ENCODE measurements at places on chromosomes 4 and X.

- no peak for DNase-seq
Observed at GRCh38 chr4:113607998-113608397, 153.5 kb downstream of the CAMK2D start.

DNA sequence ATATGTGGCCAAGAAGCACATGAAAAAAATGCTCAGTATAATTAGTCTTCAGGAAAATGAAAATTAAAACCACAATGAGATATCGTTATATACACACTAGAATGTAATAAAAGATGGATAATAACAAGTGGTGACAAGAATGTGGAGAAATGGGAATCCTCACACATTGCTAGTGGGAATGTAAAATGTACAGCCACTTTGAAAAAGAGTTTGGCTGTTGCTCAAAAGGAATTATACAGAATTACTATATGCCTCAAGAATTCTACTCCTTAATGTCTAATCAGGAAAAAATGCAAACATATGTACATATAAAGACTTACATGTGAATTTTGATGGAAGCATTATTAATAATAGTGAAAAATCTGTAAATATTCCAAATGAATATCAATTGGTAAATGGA is 102.2 kb downstream of the SPCS3 start:
- no peak for DNase-seq

DNA sequence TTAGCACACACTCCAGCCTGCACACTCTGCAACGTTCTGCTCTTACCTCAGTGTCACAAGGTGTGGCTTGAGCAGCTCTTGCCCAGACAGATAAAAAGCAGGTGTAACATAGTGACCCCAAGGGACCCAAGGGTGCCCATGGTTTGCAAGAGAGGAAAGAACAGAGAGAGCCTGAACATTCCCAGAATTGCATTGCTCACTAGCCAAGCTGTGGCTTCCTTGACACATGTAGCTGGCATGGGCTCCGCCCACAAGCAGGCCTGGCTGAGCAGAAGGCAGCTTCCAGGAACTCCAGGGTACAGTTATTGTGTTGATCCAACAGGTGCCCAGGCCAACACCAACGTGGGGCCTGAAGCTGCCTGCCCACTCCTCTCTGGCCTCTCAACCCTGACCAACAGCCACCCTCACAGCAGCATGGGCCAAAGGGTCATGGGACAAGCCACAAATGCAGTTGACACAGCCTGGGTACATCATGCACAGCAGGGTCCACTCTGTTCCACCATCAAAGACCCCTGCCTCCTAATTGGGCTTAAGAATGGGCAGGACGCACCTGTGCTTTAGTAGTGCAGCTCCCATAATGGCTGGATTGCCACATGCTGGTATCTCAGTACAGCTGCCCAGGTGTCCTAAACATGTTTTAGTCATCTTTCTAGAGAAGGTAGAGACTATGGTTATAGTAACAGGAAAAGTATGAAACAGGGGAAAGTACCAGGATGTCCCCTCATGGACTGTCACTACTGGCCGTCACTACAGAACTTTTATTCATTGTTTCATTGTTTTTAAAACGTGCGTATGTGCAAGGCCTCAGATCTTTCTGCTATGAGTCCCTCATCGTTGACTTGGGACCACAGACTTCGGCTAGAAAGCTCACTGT is 73.7 kb upstream of the ACSL1 start:
- DNase-seq: no peak

- no peak for DNase-seq
Observed at GRCh38 chr4:88759039-88759894, 61.6 kb upstream of the NAP1L5 start.

DNA sequence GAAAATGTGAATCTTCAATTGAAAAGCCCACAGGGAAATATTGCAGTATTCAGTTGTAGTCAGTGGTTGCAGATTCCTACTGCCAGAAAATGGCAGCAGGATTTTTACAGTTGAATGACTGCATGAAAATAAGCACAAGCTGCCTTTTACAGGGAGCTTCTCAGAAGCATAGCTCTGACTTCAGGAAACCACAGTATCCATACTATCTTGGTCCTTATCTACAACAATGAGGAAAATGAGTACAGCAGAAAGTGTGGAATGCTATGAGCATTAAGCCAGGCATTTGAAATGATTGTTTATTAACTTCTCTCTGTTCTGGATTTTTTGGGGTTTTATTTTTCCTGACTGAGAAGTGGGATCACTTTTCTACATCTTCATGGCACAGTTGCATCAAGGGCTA is 34.6 kb upstream of the PRRG1 start:
- DNase-seq: no peak

DNA sequence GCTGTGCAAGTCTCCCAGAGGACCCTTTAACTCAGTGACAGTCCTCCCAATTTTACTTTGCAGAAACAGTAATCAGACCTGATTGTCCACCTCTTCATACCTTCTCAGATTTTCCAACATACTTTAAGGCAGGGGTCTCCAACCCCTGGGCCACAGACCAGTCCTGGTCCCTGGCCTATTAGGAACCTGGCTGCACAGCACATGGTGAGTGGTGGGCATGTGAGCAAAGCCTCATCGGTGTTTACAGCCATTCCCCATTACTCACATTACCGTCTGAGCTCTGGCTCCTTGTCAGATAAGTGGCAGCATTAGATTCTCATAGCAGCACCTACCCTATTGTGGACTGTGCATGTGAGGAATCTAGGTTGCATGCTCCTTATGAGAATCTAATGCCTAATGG is 74.3 kb downstream of the TECRL start:
- DNase-seq: no peak

Measured in activated CD4-positive, alpha-beta T cell treated with anti-CD3 and anti-CD28 coated beads, Interleukin-2, amount 50 U/mL, for 1 hour (primary cell).